ENCODE measurements at places on chromosomes 2 and 18. TPM values are rescaled to one million over a fixed set of nuclear protein-coding genes. Genes with fewer than 3 reads are reported as not detected.

GRCh38 chr18:47280121-47280520, 28.7 kb upstream of the SKOR2 start:
- no peak for DNase-seq

GRCh38 chr2:40396124-40396523, 55.8 kb downstream of the SLC8A1 start:
- no peak for DNase-seq

GRCh38 chr2:113237604-113238160, 41.0 kb downstream of the PAX8 start:
- DNase-seq: no peak

DNA sequence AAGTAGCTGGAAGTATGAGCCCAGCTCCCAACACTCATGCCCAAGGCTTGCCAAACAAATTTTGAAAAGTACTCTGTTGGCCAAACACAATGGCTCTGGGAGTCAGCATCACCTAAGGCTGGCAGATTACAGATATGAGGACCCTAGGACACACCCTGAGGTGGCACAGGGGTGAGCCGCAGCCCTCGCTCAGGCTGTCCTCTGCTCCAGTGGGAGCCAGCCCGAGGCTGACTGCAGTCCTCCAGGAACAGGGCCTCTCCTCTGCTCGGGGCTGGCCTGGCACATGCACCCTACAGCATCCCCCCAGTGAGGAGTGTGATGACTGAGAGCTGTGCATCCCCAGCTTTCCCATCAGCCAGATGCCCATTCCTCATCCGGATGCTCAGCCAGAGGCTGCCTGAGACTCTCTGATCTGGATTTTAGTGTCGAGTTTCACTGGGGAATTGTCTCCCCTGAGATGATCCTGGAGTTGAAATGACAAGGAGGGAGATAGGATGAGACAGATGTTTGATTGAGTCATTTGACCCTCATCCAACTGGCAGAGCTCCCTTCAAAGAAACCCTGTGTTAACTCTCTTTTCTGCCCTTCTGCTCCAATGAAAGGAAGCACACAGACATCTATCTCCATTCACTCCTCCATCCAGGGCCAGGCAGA, 269.3 kb upstream of the NCKAP5 start:
- no peak for DNase-seq

- DNase-seq: no peak
Observed at GRCh38 chr2:207041279-207041678, 102.0 kb downstream of the CPO start.

DNA sequence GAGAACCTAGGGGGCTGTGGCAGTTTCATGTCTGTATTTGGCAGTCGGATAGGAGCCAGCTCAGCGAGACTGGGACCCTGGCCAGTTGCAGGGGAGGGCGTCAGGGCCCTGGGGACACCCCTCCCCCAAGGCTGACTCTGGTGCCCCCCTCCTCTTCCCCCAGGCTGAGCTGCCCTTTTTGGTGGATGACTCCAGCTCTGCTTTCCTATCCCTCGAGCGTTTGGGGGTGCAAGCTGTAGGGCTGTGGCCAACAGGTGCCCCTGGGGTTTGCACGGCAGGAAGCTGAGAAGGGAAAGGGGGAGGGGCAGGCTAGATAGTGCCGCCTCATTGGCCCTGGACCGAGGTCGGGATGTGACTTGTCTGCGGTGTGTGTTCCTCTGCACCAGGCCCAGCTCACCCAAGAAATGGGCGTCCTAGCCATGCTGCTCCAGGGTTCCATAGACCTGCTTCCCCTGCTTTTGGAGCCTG, 26.4 kb downstream of the SPEG start:
- DNase-seq: no peak

GRCh38 chr18:22456547-22456946, 38.8 kb upstream of the CTAGE1 start:
- no peak for DNase-seq

- no peak for DNase-seq
Observed at GRCh38 chr18:55570966-55571365, 17.0 kb downstream of the TCF4 start.

DNA sequence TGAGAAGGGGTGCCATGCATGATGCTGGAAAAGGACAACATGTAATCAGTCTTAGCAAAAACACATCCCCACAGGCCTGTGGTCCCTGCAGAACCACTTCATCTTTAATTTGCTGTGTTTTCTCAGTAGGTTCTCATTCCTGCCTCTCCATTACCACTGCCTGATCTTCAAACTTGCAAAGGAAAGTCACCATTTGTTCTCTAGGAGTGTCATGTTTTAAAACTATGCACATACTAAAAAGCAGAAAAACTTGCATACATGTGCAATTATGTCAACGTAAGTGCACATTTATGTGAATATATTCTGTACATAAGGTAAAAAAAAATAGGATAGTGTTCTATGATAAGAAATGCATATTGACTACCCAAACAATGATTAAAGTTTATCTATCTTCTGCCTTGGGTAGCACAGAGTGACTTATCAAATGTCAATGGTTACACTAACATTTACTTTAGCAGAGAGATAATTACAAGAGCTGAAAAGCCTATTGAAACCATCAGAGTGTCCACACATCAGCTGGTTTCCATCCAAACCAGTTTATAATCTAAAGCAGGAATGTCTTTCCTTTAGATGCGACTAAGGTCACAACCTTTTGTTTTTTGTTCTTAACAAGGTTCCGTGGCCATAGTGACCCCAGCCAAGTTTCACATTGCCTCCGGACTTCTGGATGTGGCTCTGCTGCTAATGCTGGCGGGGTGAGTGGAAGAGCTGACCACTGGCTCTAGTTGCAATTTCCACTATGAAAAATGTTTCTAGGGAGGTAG, 58.7 kb upstream of the RMDN2 start:
- DNase-seq: no peak

- peak; percentile 8 for DNase-seq
Observed at GRCh38 chr2:240931319-240931949, 25.3 kb downstream of the CROCC2 start.

GRCh38 chr2:160666154-160667060, 172.8 kb upstream of the RBMS1 start:
- no peak for DNase-seq

DNA sequence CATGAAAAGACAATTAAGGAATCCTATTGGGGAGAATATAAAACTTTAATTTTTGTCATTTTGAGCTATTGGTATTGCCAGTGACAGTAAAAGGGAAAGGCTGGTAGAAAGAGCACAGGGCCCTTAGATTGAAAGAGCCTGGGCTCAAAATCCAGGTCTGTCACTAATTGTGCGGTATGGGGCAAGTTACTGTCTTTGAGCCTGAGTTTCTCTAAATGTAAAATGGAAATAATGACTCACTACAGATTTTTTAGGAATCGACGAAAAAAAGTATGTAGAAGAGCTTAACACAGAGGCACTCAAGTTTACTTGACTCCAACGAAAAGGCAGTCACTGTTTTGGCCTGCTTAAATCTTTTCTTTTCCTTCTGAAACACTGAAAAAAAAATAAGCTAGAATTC, 7.0 kb downstream of the NDUFV2 start:
- no peak for DNase-seq

- DNase-seq: no peak
Observed at GRCh38 chr2:27772804-27773203, 1.3 kb downstream of the MRPL33 start.

DNA sequence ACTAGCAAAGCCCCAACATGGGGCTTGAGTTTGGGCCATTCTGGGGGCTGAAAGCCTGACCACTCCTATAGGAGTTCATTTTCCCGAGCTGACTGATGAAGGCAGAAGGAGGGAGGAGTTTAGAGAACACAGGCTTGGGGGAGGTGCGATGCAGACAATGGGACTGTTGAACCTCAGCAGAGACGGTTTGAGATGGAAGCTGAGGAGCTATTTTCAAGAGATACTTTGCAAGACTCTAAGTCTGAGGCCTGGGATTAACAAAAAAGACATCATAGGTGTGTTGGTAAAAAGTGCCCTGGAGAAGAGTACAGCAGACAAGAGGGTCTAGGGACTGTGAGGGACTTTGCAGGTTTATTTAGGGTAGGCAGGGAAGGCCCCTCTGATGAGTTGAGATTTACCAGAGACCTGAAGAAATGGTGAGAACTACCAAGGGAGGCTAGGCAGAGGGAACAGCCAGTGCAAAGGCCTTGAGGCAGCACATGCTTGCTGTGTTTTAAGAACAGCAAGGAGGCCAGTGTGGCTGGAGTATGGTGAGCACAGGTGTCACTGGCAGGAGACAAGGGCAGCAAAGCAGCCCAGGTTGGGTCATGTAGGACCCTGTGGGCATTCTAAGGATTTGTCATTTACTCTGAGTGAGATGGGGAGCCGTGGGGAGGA, 31.6 kb downstream of the PCBP1 start:
- no peak for DNase-seq

GRCh38 chr2:172098650-172099471, 3.8 kb downstream of the DLX2 start:
- no peak for DNase-seq

DNA sequence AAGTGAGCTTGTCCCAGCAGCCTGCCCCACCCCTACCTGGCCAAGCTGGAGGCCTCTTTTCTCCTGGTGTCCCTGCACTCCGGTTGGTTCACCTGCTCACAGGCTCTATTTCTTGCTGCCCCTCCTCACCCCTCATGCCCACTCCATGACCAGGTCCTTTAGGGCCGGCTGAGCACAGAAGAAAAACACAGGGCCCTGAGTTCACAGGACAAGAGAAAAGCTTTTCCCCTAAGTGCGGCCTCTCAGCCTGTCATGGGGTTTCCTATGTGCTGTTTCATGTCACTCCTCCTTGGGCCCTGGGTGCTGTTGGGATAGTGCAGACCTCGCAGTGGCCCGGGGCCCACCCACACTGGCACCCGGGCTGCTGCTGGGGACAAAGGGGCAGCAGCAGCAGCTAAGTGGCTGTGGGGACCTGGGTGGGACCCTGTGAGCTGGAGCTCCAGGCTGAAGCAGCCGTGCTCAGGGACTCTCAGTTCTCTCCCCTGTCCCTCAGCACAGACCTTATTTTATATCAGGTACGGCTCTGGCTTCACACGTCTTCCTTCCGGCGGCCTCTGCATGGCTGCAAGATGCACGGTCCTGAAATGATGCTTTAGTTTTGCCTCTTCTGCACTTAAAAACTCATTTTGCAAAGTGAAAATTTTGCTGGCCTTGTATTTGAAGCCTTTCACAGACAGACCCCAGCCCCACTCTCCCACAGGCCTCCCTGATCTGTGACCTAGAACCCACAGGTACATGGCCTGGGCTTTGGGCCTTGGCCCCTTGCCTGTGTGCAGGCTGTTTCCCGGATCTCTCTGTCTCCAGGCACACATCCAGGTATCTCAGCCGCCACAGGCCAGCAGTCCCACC, 71.8 kb downstream of the SH3RF3 start:
- DNase-seq: no peak

- DNase-seq: peak; percentile 66
Observed at GRCh38 chr2:28137221-28137620, 246.7 kb downstream of the BABAM2 start.

DNA sequence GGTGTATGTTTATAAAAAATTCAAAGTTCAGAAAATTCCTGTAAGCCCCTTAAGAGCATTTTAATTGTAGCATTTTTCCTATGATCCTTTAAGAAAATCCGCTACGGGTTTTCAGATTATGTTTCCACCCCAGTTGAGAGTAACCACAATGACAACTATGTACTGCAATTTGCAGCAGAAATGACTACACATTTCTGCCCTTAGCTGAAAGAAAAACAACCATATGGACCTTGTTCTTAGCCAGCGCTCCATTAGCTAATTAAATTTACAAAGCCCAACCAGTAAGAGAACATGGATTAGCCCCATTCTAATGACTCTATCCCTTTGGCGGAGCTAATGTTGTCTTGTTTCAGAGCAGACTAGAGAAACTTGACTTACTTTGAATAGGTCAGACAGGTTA, 247.6 kb downstream of the SLC8A1 start:
- DNase-seq: no peak

GRCh38 chr2:121390082-121390692, 105.2 kb upstream of the TFCP2L1 start:
- no peak for DNase-seq

GRCh38 chr2:134455426-134455825, 201.6 kb downstream of the MGAT5 start:
- no peak for DNase-seq

- DNase-seq: no peak
Observed at GRCh38 chr2:107810734-107811133, 16.0 kb upstream of the RGPD4 start.

- no peak for DNase-seq
Observed at GRCh38 chr2:208311321-208311720, 45.3 kb downstream of the PIKFYVE start.

DNA sequence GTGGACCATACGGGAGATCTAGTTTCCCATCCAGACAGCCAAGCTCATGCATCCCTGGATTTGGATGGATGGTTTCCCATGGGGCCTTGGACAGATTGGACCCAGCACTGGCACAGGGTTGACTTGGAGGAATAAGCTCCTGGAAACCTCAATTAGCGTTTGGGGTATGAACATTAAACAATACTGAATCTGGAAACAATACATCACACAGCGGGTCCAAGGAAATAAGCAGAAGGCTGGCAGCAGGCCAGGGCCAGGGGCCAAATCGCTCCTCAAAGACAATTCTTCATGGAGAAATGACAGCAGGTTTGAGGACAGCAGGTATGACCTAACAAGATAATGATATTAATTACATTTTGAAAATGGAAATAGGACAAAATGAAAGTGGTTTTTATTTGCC, 540.6 kb downstream of the RIT2 start:
- no peak for DNase-seq

DNA sequence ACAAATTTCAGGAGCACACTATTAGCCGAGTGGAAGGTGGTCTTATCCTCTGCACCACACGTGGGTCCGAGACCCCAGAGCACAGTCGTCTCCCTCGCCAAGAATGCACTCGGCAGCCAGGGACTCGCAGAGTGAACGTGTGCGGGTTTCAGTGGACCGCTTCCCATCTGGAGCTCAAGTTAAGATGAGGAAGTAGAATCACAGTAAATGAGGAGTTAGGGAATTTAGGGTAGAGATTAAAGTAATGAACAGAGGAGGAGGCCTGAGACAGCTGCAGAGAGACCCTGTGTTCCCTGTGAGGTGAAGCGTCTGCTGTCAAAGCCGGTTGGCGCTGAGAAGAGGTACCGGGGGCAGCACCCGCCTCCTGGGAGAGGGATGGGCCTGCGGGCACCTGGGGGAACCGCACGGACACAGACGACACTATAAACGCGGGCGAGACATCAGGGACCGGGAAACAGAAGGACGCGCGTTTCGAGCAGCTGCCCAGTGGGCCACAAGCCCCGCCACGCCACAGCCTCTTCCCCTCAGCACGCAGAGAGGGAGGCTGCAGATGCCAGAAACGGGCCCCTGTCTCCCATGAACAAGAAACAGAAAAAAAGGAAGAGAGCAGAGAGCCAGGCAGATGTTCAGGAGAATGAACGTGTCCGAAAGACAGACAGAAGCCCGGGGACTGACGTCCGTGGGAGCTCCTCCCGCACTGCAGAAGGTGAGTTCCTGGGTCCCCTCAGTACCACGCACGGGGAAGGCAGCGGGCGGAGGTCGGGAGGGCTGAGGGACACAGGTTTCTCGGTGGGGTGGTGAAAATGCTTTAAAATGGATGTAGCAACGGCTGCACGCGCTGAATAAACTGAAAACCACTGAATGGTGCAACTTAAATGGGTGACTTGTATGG, 5.4 kb upstream of the KCNG2 start:
- no peak for DNase-seq

The GYPC gene
- total RNA-seq: 50.4 TPM

The NUP35 gene
- total RNA-seq: 27.0 TPM

The MOGAT1 gene
- not detected for total RNA-seq

The CASP10 gene
- total RNA-seq: 12.9 TPM

The FBLN7 gene
- 3.3 TPM for total RNA-seq

The MGAT4A gene
- total RNA-seq: 50.0 TPM

The GKN2 gene
- total RNA-seq: not detected

The CDH19 gene
- total RNA-seq: 187 TPM

Measured in tibial nerve (tissue), 4 donors.